Endodermal cell (in vitro differentiated cells): ENCODE measurements at places on chromosomes 7 and 10. TPM values are rescaled to one million over a fixed set of nuclear protein-coding genes. Genes with fewer than 3 reads are reported as not detected.
A peak's percentile ranks its signal among the peaks of the same experiment; 100 is the strongest.

C7orf33 gene
- total RNA-seq, result not detected in 3 replicates

FAM25A gene
- total RNA-seq, result not detected in 2 replicates

CLDN4 gene
- 5.6 and 7.3 TPM in 2 replicates for total RNA-seq

DNA sequence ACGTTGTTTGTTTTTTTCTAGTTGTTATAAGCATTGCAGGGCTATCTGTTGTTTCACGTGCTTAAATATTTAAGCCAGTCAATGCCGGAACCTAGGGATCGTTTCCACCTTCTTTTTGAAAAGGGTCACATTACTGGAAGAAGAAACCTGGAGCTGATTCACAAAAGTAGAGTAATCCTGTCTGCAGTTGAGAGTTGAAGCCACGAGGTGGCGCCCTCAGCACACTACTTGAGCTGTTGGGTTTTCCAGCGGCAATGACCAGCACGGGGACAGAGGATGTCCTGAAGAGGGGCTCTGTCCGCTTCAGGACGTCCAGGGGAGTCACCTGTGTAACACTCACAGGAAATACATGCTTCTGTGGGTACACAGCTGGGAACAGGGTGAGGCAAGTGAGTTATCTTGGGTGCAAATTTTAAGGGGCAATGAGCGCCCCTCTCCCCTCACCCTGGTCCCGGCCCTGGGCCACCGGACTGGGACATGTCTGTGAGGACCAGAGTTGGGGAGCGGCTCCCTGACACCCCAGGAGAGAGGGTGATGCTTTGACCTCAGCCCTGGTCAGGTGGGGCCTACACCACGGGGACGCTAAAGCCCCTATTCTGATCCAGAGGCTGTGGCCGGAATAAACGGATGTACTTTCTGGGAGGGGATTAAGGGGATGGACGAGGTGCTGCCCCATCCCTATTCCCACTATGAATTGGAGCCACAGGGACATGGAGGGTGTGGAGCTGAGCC, 26.3 kb upstream of the WDFY4 start:
- H3K27ac ChIP-seq, result no peak overlapping the region
- no peak overlapping the region for H3K4me3 ChIP-seq
- no peaks in the 10 kb centered on the region for H3K36me3 ChIP-seq
- H3K4me1 ChIP-seq, result no peaks in the 10 kb centered on the region
- DNase-seq, result peak; percentile 96

- H3K4me1 ChIP-seq, result no peaks in the 10 kb centered on the region
- H3K27me3 ChIP-seq, result no peaks in the 10 kb centered on the region
- H3K4me3 ChIP-seq, result no peak overlapping the region
- no peak for DNase-seq
- no peak overlapping the region for H3K27ac ChIP-seq
These were observed 87.5 kb downstream of the PARD3 start for GRCh38 chr10:34727595-34728033.

DNA sequence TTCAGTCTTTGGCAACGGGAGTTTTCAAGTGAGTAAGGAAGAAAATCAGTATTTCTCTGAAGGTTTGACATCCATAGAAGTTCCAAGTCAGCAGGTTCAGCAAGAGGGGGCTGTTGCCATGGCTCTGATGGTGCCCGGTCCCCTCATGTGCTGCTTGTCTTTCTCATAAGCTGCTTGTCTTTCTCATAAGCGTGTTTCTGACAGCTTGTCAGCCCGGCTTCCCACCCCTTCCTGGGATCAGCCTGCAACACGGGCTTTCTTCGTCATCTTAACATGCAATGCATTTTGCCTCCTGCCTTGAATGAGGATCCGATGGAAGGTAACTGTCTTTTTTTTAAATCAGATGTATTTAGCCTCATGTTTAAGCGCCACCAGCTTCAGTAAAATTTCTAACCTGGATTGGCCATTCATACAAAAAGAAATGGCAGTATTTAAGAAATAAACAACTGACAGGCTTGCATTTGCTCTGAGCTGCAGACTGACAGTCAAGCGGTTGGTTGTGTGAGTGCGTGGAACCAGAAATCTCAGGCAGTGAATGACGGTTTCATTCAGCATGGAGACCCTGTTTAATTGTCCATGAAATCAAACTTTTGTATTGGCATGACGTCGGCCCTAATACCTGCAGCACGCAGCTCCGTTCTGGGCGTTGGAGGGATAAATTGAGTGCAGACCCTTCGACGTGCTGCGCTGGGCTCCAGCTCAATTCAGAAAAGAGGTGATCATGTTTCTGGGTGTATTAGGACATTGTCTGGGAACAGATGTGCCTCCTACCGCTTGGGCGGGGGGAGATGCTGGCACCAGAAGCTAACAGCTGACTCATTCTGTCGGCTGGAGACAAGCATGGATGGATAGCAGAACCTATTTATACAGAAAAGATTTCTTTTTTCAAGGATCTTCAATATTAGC, 454.7 kb upstream of the FOXK1 start:
- H3K4me1 ChIP-seq, result no peaks in the 10 kb centered on the region
- no peaks in the 10 kb centered on the region for H3K27me3 ChIP-seq
- H3K4me3 ChIP-seq, result no peak overlapping the region
- peak overlapping the region; percentile 75 for H3K27ac ChIP-seq
- peak; percentile 24 for DNase-seq

DNA sequence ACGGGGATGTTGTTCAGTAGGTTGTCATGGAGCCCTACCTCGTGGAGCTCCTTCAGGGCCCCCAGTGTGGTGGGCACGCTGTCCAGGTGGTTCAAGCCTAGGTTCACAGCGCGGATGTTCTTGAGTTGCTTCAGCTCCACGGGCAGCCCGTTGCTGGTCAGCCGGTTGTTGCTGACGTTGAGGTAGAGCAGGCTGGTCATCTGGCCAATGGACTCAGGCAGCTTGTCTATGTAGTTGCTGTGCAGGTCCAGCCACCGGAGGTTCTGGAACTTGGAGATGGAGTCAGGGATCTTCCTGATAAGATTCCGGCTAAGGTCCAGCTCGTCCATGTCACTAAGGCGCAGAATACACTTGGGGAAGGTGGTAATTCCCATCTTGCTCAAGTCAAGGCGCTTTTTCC, 26.0 kb downstream of the LRRC18 start:
- no peak overlapping the region for H3K4me3 ChIP-seq
- H3K36me3 ChIP-seq, result no peaks in the 10 kb centered on the region
- peaks cover 28% of the 10 kb centered on the region for H3K27me3 ChIP-seq
- H3K27ac ChIP-seq, result no peak overlapping the region
- peak; percentile 20 for DNase-seq

GRCh38 chr10:28922127-28922526, 244.8 kb downstream of the BAMBI start:
- H3K27ac ChIP-seq, result no peak overlapping the region
- peak; percentile 57 for DNase-seq
- H3K36me3 ChIP-seq, result no peaks in the 10 kb centered on the region
- H3K4me1 ChIP-seq, result no peaks in the 10 kb centered on the region

GRCh38 chr10:88705958-88706357, at the start of gene LIPK:
TSS of gene LIPK (plus strand) at chr10:88706249. CDS start at chr10:88724544, 18,295 bp downstream.
- H3K4me3 ChIP-seq, result no peak within 1 kb of the TSS
- H3K27ac ChIP-seq, result no peak within 1 kb of the TSS
- H3K27me3 ChIP-seq, result no peaks in the 10 kb centered on the region

DNA sequence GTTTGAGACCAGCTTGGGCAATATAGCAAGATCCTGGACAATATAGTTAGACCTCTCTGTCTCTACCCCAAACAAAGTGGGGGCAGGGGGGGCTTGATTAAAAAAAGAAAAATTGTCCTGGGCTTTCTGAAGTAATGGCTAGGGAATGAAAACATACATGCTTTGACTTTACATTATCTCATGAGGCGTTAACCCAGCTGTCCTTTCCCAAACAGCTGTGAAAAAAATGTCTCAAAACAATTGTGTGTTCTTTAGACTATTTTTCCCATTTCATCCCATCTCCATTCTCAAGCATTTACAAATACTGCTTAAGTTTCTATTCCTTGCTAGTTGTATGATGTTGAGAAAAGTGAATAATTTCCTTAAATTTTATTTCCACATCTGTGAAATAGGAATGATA, 27.0 kb upstream of the CDK13 start:
- no peaks in the 10 kb centered on the region for H3K27me3 ChIP-seq
- H3K4me1 ChIP-seq, result no peaks in the 10 kb centered on the region
- no peak overlapping the region for H3K27ac ChIP-seq
- DNase-seq, result no peak

GRCh38 chr7:142579946-142580345, 169.3 kb upstream of the PRSS1 start:
- H3K27ac ChIP-seq, result no peak overlapping the region
- H3K4me1 ChIP-seq, result peaks cover 7% of the 10 kb centered on the region
- DNase-seq, result no peak

DNA sequence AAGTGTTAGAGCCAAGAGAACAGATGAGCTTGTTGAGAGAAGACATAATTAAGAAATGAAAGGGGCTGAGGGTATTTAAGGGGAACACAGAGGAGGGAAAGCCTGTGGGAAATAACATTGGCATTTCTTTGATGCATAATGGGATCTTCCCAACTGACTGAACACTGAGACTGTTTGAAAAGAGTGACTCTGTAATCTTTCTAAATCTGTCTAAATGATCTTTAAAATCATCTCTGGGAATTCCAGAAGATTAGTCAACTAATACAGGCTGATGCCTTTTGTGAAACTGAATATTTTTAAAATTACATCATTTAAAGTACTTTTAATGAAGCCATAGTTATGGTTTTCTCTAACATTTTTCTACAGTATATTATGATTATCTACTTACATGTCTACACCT, 17.4 kb upstream of the SLC35G1 start:
- no peaks in the 10 kb centered on the region for H3K27me3 ChIP-seq
- no peak overlapping the region for H3K4me3 ChIP-seq
- H3K4me1 ChIP-seq, result peaks cover 5% of the 10 kb centered on the region
- DNase-seq, result no peak

GRCh38 chr10:36533316-36533715, 592.1 kb upstream of the ANKRD30A start:
- no peaks in the 10 kb centered on the region for H3K27me3 ChIP-seq
- H3K4me1 ChIP-seq, result no peaks in the 10 kb centered on the region
- no peak overlapping the region for H3K4me3 ChIP-seq
- no peak overlapping the region for H3K27ac ChIP-seq
- no peak for DNase-seq

DNA sequence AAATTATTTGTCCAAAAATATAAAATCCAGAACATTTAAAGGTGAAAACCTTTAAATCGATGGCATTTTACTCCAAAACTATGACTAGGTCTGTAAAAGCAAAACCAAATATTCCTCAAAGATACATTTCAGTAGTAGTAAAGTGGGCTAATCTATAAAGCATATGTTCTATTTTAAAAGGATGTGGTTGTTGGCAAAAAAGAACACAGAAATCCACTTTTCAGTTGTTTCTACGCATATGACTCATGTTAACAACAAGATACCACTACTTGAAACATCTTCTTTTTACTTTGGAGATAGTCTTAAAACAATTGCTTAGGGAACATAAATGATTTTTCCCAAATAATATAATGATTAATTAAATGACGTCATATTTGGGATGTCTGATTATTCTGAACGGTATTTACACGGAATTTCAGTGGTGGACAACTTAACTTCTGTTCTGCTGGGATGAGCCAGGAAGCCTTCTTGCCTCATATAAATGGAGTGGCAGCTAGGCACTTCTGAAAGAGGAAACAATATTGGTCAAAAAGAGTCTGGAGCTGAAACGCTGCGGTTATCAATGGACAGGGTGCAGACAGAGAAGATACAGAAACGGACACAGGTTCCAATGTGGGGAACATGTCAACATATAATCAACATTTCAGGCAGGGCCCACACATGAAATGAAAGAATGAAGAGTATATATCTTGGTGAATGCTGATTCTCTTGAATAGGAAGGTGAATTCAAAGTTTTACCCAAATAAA, 78.5 kb downstream of the ETV1 start:
- no peak overlapping the region for H3K27ac ChIP-seq
- H3K4me3 ChIP-seq, result no peak overlapping the region
- H3K27me3 ChIP-seq, result no peaks in the 10 kb centered on the region
- no peaks in the 10 kb centered on the region for H3K4me1 ChIP-seq

- DNase-seq, result no peak
- H3K27me3 ChIP-seq, result no peaks in the 10 kb centered on the region
- H3K27ac ChIP-seq, result no peak overlapping the region
- H3K4me3 ChIP-seq, result no peak overlapping the region
These were observed 498.6 kb downstream of the GLRX3 start for GRCh38 chr10:130634816-130635215.
